ENCODE measurements at places on chromosomes 6 and 20. TPM values are rescaled to one million over a fixed set of nuclear protein-coding genes. Genes with fewer than 3 reads are reported as not detected.

DNA sequence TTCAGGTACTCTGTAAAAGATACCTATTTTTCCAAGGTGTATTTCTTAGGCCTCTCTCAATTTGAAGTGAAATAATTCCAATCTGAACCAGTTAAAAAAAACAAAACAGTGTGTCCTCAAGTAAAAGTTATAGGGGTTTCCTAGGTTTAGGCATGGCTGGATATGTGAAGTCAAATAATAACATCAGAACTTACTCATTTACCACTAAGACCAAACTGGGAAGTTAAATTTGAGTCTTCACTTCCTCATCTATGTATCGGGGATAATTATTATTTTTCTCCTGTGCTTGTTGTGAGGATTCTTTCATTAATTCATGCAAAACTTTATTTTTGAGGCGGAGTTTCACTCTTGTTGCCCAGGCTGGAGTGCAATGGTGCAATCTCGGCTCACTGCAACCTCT, 86.2 kb upstream of the PTPRK start:
- H3K36me3 ChIP-seq = no peaks in the 10 kb centered on the region
- no peaks in the 10 kb centered on the region for H3K27me3 ChIP-seq
- no peak overlapping the region for H3K4me3 ChIP-seq
- DNase-seq = no peak

GRCh38 chr6:40788661-40789655, 201.8 kb upstream of the LRFN2 start:
- H3K27ac ChIP-seq = no peak overlapping the region
- H3K4me3 ChIP-seq = no peak overlapping the region
- peak; percentile 6 for DNase-seq
- H3K4me1 ChIP-seq = no peaks in the 10 kb centered on the region
- peaks cover 2% of the 10 kb centered on the region for H3K27me3 ChIP-seq

DNA sequence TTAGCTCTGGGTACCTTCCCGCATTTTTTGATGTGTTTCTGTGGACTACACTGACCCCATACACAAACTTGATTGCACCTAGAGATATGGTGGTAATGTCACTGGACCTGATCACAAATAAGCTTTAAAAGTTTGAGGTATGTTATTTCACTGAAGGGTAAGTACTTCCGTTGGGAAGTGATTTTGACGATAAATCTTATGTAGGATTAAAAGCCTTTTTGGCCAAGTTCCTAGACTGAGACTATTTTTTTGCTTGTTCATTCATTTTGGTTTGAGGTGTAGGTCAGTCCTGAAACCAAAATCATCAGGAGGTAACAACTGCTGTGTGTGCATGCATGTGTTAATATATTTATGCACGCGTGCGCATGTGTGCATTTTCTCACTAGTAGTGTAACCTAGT, 336.3 kb downstream of the TFAP2A start:
- H3K36me3 ChIP-seq = no peaks in the 10 kb centered on the region
- H3K4me1 ChIP-seq = no peaks in the 10 kb centered on the region
- no peak overlapping the region for H3K27ac ChIP-seq
- no peak overlapping the region for H3K4me3 ChIP-seq
- DNase-seq = no peak

DNA sequence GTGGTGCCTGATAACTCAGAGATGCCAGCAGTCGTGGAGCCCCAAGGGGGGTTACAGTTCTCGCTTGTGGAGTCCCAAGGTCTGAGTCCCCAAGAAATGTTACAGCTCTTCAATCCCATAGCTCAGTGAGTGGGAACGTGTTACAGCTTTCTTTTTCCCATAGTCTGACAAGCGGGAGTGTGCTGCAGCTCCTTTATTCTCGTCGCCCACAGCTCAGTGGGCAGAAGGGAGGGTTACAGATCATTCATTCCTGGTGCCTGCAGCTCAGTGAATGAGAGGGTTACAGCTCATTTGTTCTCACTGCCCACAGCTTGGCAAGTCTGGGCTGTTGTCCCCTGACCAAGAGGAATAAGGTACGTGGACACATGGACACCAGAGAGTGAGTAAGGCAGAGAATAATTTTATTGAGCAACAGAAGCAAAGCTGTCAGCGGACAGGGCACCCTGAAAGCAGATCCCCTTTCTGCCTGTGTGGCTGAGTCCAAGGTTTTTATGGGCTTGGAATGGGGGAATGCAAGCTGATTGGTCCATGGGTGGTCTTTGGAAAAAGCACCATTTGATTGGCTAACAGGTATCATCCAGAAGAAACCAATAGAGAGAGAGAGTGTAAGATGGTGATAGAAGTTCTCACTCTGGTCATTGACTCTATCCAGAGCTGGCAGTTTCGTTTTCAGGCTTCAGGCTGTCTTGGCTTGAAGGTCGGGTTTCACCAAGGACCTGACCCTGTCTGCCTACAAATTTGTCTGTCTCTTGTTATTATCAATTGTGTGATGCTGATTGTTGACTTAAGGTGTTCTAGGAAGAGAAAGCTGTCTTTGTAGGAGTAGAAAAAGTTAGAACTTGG, 16.4 kb downstream of the RNF217 start:
- no peak for DNase-seq
- H3K27ac ChIP-seq = no peak overlapping the region
- peaks cover 17% of the 10 kb centered on the region for H3K4me1 ChIP-seq

GRCh38 chr6:89290401-89291155, 24.5 kb downstream of the GABRR2 start:
- no peak overlapping the region for H3K27ac ChIP-seq
- H3K4me1 ChIP-seq = no peaks in the 10 kb centered on the region
- DNase-seq = no peak
- H3K27me3 ChIP-seq = peaks cover 28% of the 10 kb centered on the region
- no peaks in the 10 kb centered on the region for H3K36me3 ChIP-seq
- H3K4me3 ChIP-seq = no peak overlapping the region

DNA sequence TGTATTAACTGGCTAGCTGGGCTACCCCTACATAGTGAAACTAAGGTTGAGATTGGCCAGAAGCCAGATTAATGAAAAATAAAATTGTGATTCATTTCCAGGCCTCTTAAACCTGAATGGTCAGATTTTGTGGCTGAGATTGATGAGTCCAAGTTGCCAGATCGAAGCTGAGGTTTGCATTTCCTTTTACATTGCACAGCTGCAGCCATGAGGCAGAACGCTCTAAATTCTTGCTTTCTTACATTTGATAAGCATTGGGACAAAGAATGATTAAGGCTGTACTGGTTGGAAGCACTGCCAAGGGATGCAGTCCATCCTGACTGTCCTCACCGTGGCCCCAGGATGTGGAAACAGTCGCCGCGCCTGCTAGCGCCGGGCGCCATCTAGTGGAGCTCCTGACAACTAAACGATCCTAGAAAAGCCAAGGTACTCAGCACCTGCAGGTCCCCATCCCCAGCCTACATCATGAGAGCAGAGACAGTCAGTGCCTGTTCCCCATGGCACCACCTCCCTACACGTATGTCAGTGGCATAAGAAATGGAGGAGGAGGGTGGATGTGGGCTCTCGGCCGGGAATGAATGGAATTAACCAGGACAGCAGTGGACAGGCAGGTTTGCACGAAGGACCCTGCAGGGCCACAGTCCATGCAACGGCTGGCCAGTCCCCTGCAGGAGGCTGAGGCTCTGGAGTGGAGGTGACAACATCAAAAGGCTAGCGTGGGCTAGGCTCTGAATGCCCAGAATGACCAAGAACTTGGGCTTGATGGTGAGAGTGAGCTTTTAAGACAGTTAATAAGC, 19.0 kb downstream of the PXDC1 start:
- no peaks in the 10 kb centered on the region for H3K27me3 ChIP-seq
- H3K27ac ChIP-seq = peak overlapping the region; percentile 25

DNA sequence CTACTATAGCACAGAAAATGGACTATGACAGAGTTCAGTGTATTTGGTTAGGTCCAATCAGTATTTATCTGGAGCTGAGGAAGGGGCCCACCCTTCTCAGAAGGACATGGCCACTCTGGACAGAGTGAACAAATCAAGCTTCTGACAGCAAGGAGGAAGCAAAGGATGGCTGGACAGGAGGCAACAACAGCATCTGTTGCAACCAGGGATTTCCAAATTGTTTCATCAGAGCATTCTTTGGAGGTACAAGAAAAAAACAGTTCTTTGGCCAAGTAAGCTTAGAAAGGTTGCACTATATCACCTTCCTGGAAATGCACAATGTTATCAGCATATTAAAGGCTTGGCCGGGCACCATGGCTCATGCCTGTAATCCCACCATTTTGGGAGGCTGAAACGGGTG, 118.7 kb upstream of the SLC22A16 start:
- DNase-seq = no peak
- no peaks in the 10 kb centered on the region for H3K36me3 ChIP-seq
- peaks cover 4% of the 10 kb centered on the region for H3K4me1 ChIP-seq
- H3K4me3 ChIP-seq = no peak overlapping the region
- no peak overlapping the region for H3K27ac ChIP-seq

CHRNA4 gene
- total RNA-seq = 0.82 TPM

GNAS-AS1 gene
- 2.8 TPM for total RNA-seq

RTEL1 gene
- 15.6 TPM for total RNA-seq

Data from astrocyte (in vitro differentiated cells and primary cell).